ENCODE measurements at places on chromosomes 1 and 21.

- DNase-seq: no peak
Observed at GRCh38 chr1:236854605-236854983, 59.5 kb downstream of the MTR start.

- DNase-seq: peak; percentile 80
Observed at GRCh38 chr1:35715568-35716002, 3.1 kb downstream of the C1orf216 start.

DNA sequence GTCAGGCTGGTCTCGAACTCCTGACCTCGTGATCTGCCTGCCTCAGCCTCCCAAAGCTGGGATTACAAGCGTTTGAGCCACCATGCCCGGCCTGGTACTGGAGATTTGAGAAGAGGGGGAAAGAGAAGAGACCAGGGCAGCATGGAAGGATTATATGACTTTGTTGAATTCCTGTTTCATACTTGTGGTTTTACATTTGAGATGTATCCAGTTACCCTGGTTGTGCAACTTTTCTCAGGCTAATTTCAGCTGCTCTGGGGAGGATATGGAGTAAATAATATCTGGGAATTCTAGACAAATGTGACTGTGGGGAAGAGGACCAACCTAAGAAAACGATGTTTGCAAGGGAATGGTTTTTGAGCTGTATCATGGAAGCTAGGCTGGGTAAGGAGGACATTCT, 89.5 kb upstream of the GREM2 start:
- no peak for DNase-seq

DNA sequence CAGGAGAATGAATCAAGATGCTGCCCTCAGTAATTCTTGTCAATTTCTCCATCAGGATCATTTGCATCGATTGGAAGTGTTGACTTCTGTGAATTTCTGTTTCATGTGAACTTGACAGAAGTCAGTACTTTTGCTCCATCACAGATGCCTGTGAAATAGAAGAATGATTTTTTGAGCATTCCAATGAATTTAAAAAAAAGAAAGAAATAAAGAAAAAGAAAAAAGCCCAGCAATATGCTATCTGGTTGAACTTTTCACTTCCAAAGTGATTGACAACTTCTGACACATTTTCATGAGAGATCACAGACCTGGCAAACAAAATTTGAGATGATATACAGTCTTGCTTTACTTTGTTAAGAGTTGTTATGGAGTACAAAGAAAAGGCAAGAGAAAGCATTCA, 175.3 kb downstream of the RWDD3 start:
- DNase-seq: no peak

GRCh38 chr1:66729523-66729922, 22.7 kb upstream of the DYNLT5 start:
- no peak for DNase-seq

GRCh38 chr1:36938819-36939218, 95.5 kb downstream of the GRIK3 start:
- DNase-seq: no peak

GRCh38 chr1:111603979-111604378, 15.6 kb upstream of the RAP1A start:
- DNase-seq: peak; percentile 64

DNA sequence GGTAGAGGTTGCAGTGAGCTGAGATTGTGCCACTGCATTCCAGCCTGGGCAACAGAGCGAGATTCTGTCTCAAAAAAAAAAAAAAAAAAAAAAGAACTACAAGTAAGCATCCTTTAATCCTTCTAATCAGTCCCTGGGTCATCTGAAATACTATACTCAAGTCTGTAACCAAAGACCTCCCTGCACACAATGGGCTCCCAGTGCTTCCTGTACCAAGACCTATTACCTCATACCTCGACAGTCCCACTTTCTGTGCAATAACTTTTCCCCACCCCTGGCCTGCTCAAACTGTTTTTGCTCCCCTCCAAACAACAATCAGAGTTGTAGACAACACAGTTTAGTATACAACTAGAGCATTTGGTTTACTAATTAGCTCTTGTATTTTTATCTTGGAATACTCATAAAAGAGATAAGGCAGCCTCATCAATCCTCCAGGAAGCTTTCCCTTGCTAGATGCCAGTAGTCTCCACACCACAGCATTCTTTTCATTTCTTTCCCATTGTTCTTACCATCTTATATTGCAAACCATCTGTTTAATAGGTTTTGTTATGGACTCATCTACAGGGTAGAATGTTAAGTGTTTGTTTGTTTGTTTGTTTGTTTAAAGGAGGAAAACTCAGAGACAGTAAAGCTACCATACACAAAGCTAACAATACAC, 19.2 kb upstream of the RLF start:
- DNase-seq: no peak

- DNase-seq: no peak
Observed at GRCh38 chr1:2019172-2019543, at the start of gene GABRD. TSS of gene GABRD (plus strand) at chr1:2019345. CDS start at chr1:2019424, 79 bp downstream.

DNA sequence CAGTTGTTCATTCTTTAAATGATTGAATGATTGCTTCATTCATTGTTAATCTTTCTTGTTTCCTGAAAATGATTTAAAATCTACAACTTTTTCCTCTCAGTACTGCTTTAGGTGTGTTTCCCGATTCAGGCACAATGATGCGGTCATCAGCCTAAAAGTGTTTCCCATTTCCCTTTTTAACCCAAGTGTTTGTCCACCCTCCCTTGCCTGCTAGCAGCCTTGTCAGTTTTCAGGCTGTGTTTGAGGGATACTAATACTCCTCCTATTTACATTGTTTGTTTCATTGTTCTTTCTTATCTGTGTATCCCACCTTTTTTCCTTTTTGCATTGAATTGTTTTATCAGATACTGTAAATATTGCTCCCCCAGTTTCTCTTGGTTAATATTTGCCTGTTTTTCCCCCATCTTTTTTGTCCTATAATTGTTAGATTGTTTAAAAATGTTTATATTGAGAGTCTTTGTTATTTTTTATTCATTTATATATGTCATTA, 131.1 kb downstream of the KIAA0319L start:
- no peak for DNase-seq

DNA sequence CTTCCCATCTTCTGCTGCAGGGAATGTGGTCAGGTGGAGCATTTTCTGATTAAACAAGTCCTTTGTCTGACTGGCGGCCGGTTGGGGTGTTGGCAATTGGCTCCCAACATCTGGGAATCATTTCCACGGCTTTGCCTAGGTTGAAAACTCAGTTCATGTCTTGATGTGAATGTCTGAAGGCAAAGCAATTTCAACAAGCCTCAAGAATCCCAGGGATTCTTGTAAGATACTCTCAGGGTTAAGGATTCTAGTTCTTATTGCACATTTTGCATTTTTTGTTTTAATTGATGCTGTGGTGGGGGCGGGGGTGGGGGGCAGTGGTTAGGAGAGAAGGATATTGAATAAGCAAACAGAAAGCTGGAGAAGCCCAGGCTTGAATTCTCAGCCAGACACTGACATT, 273.9 kb downstream of the KIF26B start:
- no peak for DNase-seq

DNA sequence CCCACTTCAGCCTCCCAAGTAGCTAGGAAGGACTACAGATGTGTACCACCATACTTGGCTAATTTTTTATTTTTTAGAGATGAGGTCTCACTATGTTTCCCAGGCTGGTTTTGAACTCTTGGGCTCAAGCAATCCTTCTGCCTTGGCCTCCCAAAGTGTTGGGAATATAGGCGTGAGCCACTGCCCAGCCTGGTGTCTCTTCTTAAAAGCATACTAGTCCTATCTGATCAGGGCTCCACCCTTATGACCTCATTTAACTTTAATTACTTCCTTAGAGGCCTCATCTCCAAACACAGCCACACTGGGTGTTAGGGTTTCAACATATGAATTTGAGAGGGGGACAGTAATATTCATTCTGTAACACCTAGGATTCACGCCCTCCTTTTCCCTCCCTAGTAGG, 130.9 kb downstream of the GLIS1 start:
- no peak for DNase-seq

- no peak for DNase-seq
Observed at GRCh38 chr1:75725266-75725665, 757 bp downstream of the ACADM start.

GRCh38 chr1:125087247-125087646, 3902.5 kb downstream of the SRGAP2C start:
- DNase-seq: no peak

Data from activated CD4-positive, CD25-positive, alpha-beta regulatory T cell treated with anti-CD3 and anti-CD28 coated beads, Interleukin-2, amount 50 U/mL, for 72 hours (primary cell).